ENCODE measurements at places on chromosomes 13 and 19.

- DNase-seq, result no peak
These were observed 9.7 kb upstream of the C19orf12 start for GRCh38 chr19:29724746-29725145.

DNA sequence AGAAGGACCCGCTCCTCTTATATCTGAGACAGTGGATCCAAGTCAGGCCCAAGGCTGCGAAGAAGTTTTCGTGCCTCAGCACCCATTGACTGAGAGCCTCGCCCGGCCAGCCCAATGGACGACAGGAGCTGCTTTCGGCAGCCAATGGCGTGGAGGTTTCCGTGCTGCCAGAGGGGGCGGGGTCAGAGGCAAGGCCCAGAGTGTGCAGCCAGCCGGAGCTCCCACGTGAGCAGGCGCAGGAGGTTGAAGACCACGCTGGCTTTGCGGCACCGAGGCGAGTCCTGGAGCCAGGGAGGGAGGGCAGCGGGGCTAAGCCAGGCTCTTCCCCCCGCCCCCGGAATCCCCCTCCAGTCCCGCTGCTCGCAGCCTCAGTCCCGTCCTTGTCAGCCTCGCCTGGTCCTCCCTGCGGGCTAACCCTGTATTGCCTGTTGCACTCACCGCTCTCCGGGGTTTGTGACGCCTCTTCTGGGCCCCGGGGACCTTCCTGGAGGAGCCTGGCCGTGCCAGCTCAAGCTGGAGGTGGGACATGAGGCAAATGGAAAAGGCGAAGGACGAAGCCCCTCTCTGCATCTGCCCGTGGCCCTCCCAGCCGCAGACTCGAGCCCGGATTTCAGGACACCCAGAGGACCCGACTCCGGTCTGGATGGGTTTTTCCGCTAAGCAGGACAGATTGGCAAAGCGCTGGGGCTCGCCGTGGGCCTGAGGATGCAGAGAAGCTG is 1.5 kb downstream of the IFNL4 start:
- DNase-seq, result peak; percentile 15

GRCh38 chr13:37429976-37430375 is 168.6 kb downstream of the POSTN start:
- no peak for DNase-seq

- DNase-seq, result no peak
These were observed 38.6 kb upstream of the ITM2B start for GRCh38 chr13:48194379-48194754.

GRCh38 chr13:35716729-35717128 is 240.2 kb upstream of the MAB21L1 start:
- no peak for DNase-seq

DNA sequence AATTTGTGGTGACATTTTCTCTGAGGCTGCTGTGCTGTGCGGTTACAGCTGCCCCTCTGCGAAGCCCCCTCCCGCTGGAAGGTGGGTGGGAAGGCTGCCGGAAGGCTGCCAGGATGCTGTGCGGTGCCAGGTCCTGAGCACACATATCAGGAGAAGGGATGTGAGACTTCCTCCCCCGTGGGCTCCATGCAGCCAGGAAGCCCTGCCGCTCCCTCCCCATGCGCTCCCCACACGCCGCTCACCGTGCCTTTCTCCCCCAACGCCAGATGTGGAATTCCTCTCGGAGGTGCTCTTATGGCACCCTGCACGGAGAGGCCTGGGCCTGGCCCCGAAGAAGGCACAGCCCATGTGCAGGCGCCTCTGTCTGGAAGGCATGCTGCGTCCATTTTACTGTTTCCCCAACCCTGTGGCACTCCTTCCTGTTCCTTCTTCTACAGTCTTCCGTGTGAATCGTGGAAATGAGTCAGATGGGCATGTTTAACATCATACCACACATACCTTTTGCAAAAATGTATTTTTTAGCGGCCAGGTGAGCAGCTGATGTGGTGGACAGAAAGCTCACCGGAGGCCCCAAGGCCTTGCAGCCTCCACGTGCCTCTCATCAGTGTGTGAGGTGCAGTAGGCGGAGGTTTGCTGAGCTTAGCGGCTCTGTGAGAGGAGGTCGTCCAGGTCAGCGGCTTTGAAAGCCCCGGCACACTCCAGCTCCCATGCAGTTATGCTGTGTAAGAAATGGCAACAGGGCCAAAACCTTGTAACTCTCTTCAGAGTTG is 88.0 kb downstream of the ATP11A start:
- no peak for DNase-seq

- DNase-seq, result peak; percentile 29
These were observed 106.8 kb downstream of the NHLRC3 start for GRCh38 chr13:39144941-39145533.

GRCh38 chr13:40251343-40252032 is 415.0 kb downstream of the FOXO1 start:
- DNase-seq, result no peak

GRCh38 chr13:20997301-20998161 is 63.9 kb downstream of the LATS2 start:
- DNase-seq, result no peak

- DNase-seq, result no peak
These were observed 43.6 kb downstream of the PHF11 start for GRCh38 chr13:49539313-49539712.

GRCh38 chr19:13861392-13861713 is 15.6 kb upstream of the NANOS3 start:
- no peak for DNase-seq

GRCh38 chr19:45621976-45622503 is 17.2 kb downstream of the EML2 start:
- no peak for DNase-seq

GRCh38 chr19:49677231-49677900 is at the start of gene PRMT1:
Gene PRMT1 (plus strand): TSS chr19:49677271. CDS start chr19:49677281, 10 bp downstream.
- DNase-seq, result no peak

DNA sequence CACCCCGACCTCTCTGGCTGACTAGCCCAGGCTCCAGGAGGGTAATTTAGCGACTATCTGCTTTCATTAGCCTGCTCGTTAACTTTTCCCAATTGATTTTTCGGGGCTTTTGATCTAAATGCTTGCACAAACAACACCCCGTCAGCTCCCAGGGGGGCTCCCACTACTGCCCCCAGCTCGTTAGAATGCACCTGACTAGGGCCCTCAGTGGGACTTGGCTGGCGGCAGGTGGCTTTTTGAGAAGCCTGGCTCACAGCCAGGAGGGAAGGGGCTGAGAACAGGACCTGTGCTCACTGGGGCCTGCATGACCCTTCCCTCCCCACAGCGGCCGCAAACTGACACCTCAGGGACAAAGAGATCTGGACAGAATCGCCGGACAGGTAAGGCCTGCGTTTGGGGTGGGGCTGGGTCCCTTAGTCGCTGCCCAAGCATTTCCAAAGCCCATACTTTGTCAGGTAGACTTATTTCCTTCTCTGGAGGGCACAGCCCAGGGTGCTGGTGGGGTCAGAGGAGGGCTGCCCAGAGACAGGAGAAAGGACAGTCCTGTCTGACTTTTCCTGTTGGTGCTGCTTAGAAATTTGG is 7.6 kb upstream of the CD79A start:
- DNase-seq, result no peak

All from anterior cingulate cortex (tissue), 58 donors.